Small intestine (tissue), 16 donors: ENCODE measurements at places on chromosomes 3 and 15.

- no peak for DNase-seq
Measured at GRCh38 chr3:139016430-139017048, 4.2 kb downstream of the PRR23B start.

DNA sequence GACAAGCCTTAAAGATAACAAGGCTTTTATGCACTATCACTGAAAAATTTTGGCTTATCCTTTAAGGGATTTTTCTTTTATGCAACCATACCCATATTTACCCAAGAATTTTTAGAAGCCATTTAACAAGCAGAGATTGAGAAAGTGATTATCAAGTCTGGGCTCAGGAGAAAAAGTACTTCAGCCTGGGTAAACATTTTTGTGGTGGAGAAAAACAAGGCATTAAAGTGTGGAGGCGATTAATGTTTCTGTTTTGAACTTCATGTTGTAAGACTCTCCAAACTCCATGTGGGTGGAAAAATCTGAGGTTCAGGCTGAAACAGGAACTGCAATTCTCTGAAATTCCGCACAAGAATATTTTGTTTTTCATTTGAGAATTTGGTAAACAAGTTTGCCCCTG, 260.4 kb upstream of the KCNMB2 start:
- no peak for DNase-seq

DNA sequence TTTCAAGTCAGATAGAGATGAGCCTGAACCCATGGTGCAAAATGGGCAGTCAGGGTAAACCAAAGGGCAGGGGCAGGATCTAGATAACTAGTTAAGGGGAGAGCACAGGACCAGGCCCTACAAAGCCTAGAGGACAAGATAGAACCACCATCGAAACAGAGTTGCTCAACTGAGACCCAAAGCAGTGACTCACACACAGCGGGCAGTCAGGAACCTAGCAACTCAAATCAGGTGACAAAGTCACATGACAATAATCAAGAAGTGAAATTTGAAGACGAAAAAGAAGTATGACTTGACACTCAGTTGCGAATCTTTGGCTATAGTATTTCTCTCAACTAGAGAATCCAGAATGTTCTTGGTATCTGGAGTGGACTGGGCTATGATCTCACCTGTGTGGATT, 136.0 kb upstream of the PTPRG start:
- no peak for DNase-seq

- DNase-seq = no peak
Measured at GRCh38 chr15:94287794-94288246, 56.5 kb downstream of the MCTP2 start.

DNA sequence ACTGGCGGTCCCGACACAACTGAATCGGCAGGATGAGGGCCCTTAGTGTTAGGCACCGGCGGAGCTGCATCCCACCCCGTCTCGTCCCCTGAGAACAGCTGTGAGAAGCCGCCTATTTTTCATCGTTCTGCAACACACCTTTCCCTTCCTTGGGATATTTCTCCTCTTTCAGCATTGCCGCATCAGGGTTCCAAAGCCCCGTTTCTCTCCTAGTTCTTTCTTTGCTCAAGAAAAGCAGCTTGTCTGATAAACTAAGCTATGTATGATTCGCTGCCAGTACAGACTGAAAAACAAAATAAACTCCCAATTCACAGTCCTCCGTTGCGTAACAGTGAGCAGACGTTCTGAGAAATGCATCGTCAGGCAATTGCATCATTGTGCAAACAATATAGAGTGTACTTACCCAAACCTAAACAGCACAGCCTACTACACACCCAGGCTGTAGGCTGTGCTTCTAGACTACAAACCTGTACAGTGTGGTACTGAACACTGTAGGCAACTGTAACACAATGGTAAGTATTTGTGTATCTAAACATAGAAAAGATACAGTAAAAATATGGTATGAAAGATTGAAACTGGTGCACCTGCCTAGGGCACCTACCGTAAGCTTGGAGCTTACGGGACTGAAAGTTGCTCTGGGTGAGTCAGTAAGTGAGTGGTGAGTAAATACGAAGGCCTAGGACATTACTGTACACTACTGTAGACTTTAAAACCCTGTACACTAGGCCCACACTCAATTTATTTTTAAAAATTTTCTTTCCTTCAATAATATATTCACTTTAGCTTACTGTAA, 8.9 kb upstream of the ADAMTS17 start:
- peak; percentile 69 for DNase-seq

GRCh38 chr3:105399062-105399461, 32.4 kb downstream of the ALCAM start:
- no peak for DNase-seq

DNA sequence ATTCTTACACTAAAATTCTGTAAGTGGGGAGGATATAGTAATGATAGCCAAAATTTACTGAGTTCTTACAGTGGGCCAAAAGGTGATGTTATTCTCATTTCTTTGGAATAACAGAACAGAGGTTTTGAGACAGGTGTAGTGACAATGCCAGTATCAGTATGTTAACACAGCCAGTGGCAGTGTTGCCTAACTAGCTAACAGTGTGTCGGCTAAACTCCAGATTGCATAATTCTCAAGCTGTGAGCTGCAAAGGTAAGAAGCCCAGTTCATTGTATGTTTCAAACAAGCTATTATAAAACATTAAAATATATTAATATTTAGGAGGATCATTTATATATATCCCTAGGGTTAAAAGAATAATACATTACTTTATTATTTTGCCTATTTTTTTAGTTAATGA, 920 bp downstream of the SLC15A2 start:
- peak; percentile 26 for DNase-seq

DNA sequence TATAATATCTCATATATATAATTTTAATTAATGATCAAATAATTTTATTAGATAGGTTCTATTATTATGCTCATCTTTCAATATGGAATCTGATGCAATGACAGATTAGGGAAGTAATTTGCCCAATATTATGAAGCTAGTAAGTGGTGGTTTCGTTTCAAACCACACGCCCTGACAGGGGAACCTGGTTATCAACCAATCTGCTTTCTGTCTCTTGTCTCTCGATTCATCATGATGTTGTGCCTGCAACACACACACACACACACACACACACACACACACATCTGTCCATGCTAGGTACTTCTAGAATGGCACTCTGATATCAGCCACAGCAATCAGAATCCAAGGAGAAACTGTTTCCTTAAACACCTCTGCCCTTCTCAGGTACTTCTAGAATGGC, 128.4 kb downstream of the ZBBX start:
- no peak for DNase-seq

DNA sequence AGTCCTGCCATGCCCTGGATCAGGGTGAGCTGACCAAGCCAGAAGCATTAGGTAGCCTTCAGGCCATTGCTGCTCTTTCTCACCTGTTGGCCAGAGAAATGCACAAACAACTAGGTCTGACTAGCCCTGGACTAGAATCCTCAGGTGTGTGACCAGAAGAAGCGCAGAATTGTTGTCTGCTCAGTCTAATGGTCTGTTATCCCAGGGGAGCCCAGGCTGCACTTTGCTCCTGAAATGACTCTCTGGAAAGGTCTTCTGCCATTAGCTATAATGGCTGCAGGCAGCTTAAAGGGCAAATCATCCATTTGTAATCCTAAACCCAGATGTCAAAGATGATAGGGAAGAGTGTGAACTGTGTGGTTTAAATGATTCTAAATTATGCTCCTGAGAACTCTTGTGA, 246.1 kb downstream of the NFKBIZ start:
- DNase-seq = peak; percentile 36

GRCh38 chr3:119309591-119309990, 15.4 kb downstream of the ARHGAP31 start:
- no peak for DNase-seq

DNA sequence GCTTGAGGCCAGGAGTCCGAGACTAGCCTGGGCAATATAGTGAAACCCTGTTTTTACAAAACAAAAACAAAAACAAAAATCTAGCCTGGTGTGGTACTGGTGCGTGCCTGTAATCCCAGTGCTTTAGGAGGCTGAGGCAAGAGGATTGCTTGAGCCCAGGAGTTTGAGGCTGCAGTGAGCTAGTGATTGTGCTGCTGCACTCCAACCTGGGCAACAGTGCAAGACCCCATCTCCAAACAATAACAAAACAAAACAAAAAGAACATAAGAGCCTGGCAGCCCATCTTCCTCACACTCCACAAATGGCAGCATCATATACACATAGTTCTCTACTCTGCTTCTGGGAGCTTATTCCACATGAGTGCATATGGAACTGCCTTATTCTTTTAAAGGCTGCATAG, 2.2 kb upstream of the TRH start:
- DNase-seq = no peak

DNA sequence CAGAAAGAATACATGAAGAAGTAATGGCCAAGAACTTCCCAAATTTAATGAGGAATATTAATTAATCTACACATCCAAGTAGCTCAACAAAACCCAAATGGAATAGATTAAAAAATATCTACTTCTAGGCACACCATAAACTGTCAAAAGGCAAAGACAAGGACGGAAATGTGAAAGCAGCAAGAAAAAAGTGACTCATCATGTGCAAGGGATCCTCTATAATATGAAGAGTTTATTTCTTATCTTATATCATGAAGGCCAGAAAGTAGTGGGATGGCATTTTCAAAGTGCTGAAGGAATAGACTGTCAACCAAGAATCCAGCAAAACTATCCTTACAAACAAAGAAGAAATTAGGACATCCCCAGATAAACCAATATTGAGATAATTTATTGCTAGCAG, 73.9 kb upstream of the PRICKLE2 start:
- no peak for DNase-seq

DNA sequence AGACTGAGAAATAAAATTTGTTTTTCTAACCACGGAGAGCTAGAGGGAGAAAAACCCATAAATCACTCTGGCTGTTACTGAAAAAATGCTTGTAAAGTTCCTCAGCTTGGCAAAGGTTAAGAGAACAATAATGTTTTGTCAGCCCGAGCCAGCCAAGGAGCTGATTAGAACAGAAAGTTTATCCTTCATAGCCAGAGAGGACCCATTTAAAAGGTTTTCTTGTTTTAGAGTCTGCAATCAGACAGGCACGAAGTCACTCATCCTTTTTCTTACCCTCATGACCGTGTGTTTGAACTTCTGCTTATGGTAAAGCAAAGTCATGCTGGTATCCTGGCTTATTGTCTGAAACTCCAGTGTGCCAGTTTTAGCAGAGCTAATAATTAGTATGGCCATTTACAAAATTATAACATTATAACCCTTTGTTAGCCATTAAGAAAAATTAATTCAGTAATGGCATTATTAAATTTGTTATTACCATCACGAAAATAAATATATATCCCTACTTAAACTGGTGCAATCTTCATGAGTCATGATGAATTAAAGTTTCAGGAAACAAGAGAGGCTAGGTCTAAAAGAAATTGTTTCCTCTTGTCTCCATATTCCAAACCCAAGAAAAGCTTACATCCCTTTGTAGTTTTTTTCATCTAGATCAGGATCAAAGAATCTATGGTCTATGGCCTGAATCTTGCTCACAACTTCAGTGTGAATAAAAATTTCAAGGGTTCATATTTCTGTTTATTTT, 13.5 kb upstream of the STXBP5L start:
- peak; percentile 3 for DNase-seq

DNA sequence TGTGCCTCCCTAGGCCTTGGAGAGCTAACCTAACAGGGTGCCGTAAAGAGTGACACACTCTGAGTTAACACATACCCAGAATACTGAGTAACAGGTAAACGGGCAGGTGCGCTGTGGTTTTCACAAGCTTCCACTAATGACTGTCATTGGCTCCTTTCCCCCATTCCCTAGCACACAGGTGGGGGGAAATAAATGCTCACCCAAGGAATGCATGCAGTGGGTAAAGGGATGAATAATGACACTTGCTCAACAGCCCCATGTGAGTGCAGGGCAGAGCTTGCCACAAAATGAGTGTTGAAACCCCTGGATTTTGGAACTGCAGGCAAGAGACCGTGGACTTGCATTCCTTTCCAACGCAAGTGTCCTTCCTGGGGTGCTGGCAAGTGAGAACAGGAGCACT, 57.6 kb downstream of the ADAMTS17 start:
- peak; percentile 19 for DNase-seq

DNA sequence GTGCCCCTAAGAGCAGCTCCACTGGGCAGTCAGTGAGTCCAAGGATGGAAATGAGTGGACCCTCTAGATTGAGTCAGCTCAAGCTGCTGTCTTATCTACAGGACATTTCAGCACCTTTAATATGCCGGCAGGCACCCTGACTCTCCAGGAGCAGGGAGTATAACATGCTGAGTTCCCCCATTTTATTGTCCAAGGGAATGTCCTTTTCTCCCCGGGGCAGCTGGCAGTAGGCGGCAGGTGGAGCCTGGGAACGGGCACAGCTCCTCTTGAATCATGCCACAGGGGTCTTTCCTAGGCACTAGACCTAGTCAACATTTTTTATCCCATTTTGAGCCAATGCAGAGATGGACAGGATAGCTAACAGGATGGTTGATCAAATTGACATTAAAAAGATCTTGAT, 14.8 kb downstream of the WNT7A start:
- DNase-seq = no peak

DNA sequence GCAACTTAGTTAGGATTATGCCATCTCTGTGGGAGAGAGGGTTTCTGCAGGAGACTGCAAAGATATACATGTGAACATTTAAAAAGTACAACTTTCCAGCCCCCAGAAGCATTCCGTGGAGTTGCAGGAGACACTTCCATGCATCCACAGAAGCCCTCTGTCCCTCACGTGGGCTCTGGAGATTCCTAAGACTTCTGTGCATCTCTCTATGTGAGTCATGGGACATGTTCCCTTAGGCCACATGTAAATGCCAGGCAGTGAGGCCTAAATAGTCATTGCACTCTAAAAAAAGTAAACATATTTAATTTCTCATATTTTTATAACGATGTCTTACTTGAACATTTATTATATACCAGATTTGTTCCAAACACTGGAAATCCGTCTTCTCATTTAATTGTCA, 126.5 kb upstream of the ROPN1 start:
- no peak for DNase-seq

GRCh38 chr15:96264351-96264798, 66.1 kb upstream of the NR2F2 start:
- DNase-seq = peak; percentile 78

DNA sequence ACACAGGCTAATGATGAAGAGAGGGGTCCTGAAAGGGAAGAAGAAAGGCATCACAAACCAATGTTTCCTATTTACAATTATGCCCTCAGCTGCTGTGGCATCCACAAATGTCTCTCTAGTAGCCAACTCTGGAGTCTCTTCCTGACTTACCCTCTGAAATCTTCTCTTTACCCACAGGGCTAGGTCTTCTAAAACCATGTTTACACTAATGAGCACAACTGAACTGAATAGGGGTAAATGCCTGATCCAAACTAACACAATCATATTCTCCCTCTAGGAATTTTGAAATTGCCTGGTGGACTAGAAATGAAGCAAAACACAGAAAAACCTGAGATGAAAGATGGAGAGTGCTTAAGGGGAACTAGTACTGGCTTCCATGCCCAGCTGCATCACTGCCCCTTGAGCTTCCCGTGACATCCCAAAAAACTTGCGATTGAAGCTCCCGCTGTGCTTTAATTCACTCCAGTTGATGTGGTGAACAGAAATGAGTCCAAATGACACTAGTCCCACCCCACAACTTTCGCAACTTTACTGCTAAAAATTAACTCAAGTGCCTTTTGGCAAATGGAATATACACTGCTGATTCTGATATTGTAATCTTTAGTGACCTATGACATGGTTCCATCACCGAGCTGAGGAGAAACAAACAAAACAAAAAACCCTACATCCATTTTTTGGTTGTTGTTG, 32.8 kb downstream of the CFAP20DC start:
- DNase-seq = no peak

GRCh38 chr3:73509816-73510215, 114.9 kb downstream of the PDZRN3 start:
- DNase-seq = no peak
